Central memory CD4-positive, alpha-beta T cell (primary cell): ENCODE measurements at places on chromosomes 12 and 14.

DNA sequence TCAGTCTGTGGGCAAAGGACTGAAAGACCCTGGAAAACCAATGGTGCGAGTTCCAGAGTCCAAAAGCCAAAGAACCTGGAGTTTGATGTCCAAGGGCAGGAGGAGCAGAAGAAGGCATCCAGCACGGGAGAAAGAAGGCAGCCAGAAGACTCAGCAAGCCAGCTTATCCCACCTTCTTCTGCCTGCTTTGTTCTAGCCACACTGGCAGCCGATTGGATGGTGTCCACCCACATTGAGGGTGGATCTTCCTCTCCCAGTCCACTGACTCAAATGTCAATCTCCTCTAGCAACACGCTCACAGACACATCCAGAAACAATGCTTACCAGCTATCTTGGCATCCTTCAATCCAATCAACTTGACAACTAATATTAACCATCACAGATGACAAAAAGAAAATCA is 57.2 kb upstream of the CAPRIN2 start:
- no peak for DNase-seq

- no peak for DNase-seq
These were observed 5.5 kb downstream of the DNAH10 start for GRCh38 chr12:123767613-123768012.

- DNase-seq = no peak
These were observed 375.3 kb downstream of the C12orf75 start for GRCh38 chr12:105705765-105706164.

- DNase-seq = peak; percentile 38
These were observed 900.6 kb downstream of the VRK1 start for GRCh38 chr14:97697772-97698171.

GRCh38 chr12:64522807-64523206 is 70.9 kb downstream of the TBK1 start:
- DNase-seq = no peak

DNA sequence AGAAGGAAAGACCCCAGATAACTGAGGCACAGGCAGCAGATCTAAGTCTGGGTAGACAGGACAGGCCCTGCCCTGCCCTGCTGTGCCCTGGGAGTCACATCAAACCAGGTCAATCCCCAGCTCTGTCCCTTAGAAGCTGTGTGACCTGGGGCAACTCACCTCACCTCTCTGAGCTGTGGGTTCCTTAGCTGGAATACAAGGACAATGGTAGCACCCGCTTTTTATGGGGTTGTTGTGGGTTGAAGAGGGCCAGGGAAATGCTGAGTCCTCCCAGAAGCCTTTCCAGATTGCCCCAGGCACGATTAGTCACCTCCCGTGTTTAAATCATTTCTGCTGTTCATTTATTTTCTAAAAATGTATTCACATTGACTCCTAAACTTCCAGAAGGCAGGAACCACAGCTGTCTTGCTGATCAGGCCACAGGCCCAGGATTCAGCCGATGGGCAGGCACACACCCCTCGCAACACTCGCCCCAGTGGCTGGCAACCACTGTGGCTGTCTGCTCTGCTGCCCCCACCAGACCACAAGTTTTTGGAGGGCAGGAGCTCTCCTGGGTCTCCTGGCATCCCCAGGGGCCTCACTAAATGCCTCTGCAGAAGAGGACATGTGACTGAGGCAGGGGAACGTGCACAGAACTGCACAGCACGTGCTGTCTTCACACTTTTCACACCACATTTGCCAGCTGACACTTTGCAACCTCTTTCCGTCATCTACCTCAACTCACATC is 3.0 kb downstream of the SELPLG start:
- peak; percentile 30 for DNase-seq

DNA sequence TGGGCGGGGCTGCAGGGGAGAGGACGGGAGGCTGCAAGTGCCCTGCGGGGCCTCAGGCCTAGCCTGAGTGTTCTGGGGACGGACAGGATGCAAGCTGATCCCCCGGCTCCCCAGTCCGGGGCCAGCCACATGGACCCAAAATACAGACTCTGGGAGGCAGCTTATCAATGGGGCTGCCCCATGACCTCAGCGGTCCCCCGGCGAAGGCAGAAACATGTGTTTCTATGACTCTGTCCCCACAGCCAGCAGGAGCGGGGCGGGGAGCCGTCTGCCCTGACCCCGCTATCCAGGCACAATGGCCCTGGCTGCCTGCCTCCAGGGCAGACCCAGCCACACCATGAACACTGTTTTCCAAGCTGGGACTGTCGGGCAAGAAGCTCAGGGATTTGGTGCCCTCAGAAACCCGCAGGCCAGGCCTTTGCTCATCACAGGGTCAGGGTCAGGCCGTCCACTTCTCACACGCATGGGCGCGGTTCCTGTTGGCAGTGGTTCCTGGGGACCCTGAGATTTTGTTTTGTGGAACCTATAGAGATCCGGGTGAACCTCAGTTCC is 75.0 kb downstream of the RFLNA start:
- DNase-seq = no peak

GRCh38 chr12:124044809-124045321 is 71.8 kb downstream of the ZNF664 start:
- DNase-seq = peak; percentile 7

DNA sequence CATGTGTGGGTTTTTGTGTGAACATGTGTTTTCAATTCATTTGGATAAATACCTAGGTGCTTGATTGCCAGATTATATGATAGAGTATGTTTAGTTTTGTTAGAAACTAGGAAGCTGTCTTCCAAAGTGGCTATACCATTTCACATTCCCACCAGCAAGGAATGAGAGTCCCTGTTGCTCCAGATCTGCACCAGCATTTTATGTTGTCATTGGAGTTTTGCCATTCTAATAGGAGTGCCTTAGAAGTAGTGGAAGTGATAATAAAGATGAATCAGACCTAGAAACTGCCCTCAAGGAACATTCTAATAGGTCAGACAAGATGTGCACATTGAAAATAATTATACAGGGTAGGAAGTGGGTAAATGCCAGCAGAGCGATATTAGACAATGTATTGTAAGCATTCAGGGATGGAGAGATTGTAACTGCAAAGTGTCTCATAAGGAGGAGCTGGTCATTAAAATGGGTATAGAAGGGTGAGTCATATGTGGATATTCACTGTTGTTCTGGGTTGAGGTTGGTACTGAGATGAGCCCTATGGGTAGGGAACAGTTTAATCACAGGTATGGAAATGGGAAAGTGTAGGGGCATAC is 71.4 kb downstream of the MNAT1 start:
- no peak for DNase-seq

GRCh38 chr14:52348279-52348678 is 34.2 kb downstream of the PTGER2 start:
- DNase-seq = no peak

GRCh38 chr12:50621399-50622300 is 116.9 kb downstream of the DIP2B start:
- DNase-seq = no peak

- DNase-seq = no peak
These were observed 4.8 kb upstream of the HVCN1 start for GRCh38 chr12:110693731-110694130.

DNA sequence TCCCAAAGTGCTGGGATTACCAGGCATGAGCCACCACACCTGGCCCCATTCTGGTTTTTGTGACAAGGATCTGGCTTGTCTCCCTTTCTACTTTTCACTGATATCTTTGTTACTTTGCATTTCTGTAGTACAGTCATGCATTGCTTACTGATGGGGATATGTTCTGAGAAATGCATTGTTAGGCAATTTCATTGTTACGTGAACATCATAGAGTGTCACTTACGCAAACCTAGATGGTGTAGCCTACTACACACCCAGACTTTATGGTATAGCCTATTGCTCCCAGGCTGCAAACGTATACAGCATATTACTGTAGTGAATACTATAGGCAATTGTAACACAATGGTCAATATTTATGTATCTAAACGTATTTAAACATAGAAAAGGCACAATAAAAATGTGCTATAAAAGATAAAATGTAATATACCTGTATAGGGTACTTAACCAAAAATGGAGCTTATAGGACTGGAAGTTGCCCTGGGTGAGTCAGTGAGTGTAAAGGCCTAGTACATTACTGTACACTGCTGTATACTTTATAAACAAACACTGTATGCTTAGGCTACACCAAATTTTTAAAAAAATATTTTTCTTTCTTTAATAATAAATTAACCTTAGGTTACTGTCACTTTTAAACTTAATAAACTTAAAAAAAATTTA is 16.0 kb downstream of the MRPL42 start:
- DNase-seq = no peak

GRCh38 chr12:58529114-58529665 is 391.1 kb downstream of the LRIG3 start:
- no peak for DNase-seq

GRCh38 chr12:125069616-125070015 is 4.4 kb downstream of the AACS start:
- no peak for DNase-seq

DNA sequence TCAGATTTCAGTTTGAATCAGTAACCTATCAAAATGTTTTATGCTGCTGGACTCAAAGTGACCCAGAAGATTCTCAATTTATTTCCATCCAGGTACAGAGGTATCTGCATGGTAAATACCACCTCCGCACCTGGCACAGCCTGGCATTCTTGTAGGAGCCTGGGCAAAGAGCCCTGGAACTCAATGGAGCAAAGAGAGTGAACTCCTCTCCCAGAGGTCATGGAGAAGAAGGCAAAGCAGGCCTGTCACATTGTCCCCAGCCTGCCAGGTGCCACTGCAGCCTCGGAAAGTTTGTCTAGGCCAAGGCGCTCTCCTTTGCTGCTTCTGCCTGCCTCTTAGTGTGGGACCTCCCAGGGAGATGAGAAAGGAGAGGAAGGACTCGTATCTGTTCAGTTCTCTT is 319.8 kb downstream of the ZFP36L1 start:
- no peak for DNase-seq

DNA sequence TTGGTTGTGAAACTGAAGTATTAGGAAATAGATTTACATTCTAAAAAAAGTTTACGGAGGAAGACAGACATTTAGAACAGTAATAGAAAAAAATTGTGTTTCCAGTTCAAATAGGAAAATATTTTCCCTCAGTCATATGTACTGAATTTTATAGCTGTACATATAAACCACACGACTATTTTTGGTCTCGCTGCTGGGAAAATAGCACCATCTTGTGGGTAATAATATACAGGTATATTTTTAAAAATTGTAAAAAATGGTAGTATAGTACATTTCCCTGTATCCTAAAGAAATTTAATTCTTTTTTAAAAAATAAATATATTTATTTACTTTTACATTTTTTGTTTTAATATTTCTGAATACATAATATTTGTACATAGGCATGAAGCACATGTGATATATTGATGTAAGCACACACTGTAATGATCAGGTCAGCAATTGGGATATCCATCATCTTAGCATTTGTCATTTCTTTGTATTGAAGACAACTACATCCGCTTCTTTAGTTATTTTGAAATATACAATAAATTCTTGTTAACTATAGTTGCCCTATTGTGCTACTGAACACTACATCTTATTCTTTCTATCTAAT is 168.6 kb downstream of the ALX1 start:
- DNase-seq = no peak

DNA sequence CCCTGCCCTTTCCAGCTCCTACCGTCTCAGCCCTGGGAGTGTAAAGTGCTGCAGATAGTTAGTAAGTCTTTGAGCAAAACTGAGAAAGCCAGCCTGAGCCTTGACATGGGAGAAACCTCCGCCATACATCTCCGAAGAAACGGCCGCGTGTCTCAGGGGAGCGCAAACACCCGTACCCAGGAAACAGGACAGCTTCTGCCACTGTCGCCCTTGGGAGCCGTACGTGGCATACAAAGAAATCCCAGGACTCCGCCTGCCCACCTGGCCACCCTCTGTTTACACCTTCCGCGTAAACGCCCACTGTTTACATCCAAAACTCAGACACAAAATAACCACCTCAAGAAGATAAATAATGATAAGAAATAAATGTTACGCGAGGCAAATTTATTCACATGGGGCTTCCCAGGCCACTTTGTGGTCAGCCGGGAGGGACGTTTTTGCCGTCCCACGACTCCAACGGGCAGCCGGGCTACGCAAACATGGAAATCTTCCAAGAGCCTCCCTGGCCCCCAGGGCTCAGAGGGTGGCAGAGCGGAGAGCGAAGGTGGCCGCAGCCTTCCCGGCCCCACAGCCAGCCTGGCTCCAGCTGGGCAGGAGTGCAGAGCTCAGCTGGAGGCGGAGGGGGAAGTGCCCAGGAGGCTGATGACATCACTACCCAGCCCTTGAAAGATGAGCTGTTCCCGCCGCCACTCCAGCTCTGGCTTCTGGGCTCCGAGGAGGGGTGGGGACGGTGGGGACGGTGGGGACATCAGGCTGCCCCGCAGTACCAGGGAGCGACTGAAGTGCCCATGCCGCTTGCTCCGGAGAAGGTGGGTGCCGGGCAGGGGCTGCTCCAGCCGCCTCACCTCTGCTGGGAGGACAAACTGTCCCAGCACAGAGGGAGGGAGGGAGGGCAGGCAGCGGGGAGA is at the start of gene BDKRB2:
BDKRB2 (plus strand) TSS at position 689 of the 908 bp plus-strand sequence. CDS start 32,269 bp downstream, outside the sequence.
- no peak for DNase-seq

- DNase-seq = no peak
These were observed 8.7 kb upstream of the MEG3 start for GRCh38 chr14:100816950-100817901.

DNA sequence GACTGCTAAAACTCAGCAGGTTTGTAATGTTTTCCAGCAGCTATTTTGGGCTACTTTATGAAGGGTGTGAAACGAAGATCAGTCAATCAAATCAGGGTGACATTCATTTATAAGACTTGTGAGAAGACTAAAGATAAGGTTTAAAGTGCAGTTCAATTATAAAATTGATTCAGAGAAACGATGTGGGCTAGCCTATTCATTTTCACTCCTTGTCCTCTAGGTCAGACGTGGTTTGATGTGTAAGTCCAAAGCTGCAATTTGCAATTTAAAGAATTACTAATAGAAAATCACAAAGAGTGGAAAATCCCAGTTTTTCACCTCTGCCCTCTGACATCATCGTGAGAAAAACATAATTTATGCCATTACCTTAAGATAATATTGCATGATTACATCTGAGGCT is 243.5 kb upstream of the NOVA1 start:
- no peak for DNase-seq

DNA sequence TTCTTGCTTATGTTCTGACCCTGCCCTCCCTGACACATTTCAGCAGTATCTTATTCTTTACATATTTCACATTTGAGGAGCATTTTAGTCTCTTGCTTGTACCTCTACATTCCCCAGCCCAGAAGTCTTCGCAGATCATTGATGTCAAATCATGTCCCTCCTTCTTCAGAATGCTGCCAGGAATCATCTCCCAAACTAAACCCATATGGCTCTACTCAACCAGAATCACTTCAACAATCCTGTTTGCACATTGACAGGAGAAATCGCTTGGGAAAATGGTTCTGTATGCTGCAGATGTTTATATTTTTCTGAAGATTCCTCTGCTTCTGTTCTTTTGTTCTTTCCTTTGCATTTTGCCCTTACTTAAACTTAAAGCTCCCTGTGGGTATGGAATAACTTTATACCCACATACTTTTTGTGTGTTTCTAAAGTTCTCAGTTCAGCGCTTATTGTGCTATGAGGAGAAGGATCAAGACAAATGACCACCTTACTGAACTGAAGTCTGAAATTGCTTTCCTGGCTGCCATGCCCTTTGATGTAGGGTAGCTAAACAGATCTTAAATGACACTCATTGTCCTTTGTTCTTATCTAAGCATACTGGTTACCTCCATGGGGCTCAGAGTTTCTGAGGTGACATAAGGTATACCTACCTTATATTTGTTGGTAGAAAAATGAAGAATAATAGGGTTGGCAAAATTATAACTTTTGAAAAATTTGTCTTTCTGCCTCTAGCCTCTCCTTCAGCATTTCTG is 134.6 kb downstream of the SLC25A21 start:
- DNase-seq = no peak

- no peak for DNase-seq
These were observed 1.5 kb downstream of the LGR5 start for GRCh38 chr12:71440763-71441748.

- DNase-seq = no peak
These were observed at the start of gene MDGA2 for GRCh38 chr14:47675466-47676314. MDGA2 (minus strand) TSS chr14:47675605.

GRCh38 chr14:100692256-100692655 is 34.4 kb upstream of the DLK1 start:
- DNase-seq = no peak
